SK-N-MC (cell line): ENCODE measurements at places on chromosomes 6 and 20.

DNA sequence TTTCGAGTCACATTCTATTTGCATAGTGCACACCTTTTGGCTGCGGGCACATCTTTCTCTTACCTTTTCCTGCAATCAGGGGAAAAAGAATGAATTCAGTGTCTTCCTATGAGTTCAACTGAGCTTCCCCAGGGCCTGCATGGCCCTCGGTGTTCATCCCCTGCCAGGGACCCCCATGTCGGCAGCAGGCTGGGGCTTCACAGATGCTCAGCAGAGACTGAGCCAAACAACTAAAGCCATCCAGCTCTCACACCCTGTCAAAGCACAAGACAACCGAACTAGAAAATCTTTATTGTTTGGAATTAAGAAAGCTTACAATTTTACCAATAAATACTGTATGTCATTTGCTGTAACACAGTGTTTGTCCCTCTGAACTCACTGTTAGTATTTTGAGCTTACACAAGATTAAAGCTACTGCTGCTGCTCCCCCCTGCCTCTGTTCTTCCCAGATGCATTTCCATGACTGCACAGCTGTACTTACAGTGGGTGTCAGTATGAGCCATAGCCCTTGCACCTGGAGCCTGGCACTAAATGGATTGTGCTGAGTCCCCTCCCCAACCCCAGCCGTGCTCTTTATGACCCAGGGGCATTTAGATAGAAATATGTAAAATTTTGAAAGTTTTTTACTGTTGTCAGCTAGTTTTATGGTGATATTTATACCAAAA, 205.8 kb downstream of the TMEM242 start:
- DNase-seq, result no peak

DNA sequence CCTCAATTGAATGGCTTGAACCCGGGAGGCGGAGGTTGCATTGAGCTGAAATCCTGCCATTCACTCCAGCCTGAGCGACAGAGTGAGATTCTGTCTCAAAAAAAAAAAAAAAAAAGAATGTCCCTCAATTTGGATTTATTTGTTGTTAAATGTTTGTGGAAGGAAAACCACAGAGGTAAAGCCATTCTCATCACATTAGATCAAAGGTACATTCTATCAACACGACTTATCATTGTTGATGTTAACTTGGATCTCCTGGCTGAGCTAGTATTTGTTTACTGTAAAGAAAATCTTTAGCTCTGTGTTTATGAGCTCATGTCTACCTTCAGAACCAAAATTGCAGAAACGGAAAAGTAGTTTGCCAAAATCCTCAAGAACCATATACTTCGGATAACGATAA, 91.4 kb upstream of the SALL4 start:
- DNase-seq, result no peak

DNA sequence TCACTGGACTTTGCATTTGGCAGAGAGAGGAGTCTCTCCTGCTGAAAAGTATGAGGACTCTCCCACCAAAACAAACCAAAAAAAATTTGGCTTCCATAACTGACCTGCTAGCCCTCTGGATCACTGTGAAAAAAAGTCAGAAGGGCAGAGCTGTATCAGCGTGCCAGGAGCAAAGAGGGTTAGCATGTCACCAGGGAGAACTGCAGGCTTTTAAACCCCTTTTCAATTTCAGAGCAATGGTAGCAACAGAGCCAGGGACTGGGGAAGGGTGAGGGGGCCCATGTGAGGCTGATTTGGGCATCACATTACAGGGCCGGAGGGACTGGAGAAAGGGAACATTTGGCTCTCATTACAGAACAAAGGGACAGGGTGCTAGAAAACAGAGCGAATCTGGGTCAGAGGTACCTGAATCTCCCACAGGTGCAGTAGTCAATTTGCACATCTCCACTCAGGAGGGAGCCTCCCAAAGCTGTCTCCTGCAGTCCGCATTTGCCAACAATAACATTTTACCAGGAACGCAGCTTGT, 185.7 kb upstream of the EYA4 start:
- DNase-seq, result no peak

GRCh38 chr6:72661411-72661810, 39.5 kb downstream of the KCNQ5 start:
- DNase-seq, result no peak

DNA sequence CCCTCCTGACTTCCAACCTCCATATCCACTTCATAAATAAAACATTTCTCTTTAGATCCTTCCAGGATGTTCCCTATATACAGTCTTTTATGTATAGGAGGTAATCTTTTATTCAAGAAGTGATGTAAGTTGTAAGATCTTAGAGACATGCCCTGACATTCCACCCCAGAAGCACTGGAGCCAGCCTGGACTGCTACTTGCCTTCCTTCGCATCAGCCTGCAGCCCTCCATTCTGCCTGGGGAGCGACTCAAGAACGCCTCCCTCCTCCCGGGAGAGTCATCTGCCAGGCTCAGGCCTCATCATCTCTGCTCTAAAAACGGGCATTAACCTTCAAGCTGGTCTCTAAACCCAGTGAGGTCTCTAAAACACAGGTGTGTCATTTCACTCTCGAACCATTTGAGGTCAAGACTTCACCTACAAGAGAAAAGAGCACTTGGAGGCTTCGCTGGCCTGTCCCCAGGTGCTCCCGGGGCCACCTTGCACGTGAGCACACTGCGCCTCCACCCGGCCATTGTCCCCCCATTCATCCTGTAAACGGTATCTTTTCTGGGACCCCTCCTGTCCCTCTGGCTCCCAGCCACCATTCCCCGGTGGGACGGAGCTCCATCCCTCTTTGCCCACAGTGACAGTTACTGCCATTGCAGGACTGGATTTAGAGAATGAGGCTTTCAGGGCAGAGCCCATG, 107.5 kb upstream of the PDE10A start:
- no peak for DNase-seq

- no peak for DNase-seq
Measured at GRCh38 chr20:8334641-8335040, 202.6 kb downstream of the PLCB1 start.

GRCh38 chr20:63966944-63967322, 2.8 kb downstream of the ZNF512B start:
- no peak for DNase-seq

DNA sequence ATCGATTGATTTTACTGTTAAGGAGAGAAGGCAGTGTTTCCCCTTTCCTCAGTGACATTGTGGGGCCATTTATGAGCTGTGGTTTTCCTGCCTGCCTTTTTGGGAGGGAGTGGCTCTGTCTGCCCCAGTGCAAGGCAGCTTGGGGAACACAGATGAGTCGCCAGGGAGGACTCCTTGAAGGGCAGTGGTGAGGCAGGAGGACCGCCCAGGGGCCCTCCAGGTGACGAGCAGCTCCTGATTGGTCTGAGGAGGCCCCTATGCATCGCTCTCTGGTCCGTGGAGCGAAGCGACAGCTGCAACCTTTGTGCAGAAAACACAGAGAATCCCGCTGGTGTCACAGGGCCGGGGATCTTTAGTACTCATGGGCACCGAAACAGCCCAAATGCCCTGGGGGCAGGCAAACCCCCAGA, 100.3 kb downstream of the TMEM242 start:
- no peak for DNase-seq

- DNase-seq, result no peak
Measured at GRCh38 chr20:51600016-51600420, 57.5 kb upstream of the NFATC2 start.

DNA sequence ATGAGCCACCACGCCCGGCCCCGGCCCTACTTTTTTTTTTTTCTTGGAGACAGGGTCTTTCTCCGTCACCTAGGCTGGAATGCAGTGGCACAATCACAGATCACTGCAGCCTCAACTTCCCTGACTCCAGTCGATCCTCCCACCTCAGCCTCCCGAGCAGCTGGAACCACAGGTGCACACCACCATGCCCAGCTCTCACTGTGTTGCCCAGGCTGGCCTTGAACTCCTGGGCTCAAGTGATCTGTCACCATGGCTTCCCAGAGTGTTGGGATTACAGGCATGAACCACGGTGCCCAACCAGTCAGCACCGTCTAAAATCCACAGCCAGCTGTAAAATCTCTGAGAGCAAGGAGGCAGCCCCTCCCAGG, 17.4 kb downstream of the SLC17A9 start:
- no peak for DNase-seq

- DNase-seq, result no peak
Measured at GRCh38 chr6:148852688-148853087, 105.9 kb downstream of the UST start.

DNA sequence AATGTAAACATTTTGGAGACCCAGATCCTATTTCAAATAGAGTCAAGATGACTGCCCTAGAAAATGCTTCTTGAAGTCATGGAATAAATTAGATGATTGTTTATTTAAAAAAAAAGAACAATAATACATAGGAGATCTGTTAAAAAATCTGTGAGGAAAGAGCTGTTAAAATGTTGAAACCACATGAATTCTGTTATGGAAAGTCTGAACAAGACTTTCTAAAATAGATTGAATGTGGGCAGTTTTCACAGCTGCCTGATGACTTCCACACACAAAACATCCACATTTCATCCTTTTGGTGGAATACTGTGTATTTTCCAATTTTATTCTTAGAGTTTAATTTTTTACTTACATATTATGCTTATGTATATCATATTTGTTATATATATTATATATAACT, 186.1 kb downstream of the LAMA2 start:
- DNase-seq, result no peak
